NCI-H1417 treated with DMSO at 0.1 percent for 48 hours (cell line): ENCODE measurements at places on chromosomes 7 and 10.

DNA sequence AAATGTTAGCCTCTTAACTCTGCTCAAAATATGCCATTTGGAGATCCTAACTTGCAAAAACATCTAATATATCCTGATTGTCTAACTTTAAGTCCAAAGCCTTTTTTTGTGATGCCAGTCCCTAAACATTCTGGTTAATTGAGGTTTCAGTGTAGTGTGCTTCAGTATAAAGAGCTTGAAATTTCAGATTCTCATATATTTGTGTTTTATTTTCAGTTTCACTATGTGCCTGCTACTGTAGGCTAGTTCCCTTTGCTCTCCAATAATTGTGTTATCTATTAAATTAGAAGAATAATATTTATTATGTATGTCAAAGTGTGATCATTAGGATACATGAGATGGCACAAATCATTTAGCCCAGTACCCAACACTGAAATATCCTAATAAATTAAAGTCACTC is 1361.2 kb downstream of the XPNPEP1 start:
- DNase-seq: no peak

- no peak for DNase-seq
Observed at GRCh38 chr7:43204081-43204480, 91.6 kb downstream of the HECW1 start.

DNA sequence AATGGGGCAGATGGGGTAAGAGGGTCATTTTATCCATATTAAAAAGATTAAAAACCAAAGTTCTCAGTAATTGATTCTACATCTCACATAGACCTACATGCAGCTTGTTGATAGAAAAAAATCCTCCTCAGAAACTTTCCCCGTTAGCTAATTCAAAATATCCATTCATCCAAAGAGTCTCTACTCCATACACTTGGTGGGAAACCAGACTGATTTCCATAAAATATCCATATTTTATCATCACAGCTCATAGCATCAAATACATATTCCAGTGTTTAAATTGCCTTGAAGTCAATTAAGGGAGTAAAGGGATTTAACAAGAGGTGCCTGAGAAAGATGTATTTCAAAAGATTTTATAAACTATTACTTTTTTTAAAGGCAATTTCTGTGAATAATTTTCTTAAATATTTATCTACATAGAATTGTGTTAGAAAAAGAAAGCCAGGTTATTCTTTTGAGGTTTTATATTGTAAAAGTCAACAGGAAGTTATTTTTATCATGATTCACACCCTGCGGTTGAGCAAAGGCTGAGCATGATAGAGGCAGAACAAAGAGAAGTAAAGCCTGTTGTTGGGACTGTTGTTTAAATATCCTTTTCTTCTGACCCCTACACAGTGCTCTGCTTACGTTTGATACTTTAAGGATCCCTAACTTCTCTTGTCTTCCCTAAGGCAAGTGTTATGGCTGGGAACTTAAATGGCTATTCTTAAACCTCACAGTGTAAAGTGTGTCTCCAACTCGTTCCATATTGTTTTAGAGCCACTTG is 266.7 kb downstream of the PRKG1 start:
- DNase-seq: no peak

GRCh38 chr10:35246770-35247343 is 89.5 kb upstream of the CCNY start:
- DNase-seq: no peak

GRCh38 chr10:132588301-132589013 is 50.9 kb downstream of the INPP5A start:
- DNase-seq: no peak

DNA sequence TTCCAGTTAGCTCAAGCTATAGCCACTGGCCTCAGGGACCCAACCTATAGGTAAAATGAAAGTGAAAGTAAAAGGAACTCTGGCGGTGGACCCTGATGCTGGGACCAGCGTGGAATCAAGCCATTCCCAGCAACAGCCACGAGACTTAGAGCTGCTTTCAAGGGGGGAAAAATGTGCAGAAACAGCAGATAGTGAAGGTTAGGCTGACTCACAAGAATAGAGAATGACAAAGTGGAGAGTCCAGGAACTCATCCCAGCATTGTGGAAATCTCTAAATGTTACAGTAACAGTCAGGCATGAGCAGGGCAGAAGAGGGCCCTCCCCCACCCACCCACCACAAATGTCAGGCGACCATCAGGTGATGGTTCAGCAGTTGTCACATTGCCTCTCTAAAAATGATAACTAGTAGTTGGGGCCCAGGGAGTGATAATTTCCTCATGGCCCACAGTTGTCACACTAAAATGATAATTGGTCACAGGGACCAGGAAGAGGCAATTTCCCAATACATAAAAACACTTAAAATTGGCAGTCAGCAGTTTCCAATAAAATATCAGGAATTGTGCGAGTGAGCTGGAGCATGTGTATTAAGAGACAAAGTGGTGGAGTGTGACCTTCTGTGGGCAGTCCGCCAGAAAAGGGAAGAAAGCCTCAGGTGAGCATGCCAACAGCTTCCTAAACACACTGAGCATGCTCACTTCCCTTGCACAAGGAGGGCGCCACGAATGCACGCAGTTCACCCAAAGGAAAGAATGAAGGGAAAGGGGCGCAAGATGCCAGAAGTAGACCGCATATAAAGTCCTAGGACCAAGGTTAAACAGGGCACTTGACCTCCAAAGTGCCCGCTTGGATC is 129.8 kb upstream of the PPP1R3A start:
- DNase-seq: no peak

DNA sequence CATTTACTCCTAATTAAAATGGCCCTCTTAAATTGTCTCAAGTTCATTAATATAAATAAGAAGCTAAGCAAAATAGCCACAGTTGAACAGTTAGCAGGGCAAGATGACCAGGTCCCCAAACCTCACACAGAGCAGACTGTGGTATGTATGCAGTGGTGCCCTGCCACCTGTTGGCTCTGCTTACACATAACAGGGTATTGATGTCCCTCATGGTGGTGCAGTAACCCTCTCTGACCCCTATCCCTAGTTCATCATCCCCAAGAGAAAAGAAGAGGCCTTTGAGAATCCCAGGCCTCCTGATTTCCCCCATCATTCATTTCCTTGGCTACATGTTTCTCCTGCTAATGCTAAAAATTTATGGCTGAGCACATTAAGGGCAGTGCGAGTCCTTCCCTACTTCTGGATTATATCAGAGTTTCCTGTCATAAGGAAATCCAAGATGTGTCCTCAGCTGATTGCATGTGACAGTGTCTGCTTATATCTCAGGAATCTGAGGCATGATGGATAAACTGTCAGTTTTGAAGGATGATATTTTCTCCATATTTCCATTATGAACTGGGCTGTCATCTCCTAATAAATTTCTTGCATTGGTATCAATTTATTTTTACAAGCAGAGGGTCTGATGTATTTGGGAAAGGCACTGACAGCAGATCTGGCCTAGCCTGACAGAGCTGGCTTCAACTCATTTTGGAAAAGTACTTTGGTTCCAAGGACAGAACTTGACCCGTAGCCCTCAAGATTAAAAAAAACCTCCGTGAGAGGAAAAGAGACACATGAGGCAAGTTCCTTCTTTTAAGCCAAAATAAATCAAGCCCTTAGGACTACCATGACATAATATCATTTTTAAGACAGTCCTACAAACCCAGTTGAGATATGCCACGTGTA is 880.6 kb downstream of the LRMDA start:
- no peak for DNase-seq

DNA sequence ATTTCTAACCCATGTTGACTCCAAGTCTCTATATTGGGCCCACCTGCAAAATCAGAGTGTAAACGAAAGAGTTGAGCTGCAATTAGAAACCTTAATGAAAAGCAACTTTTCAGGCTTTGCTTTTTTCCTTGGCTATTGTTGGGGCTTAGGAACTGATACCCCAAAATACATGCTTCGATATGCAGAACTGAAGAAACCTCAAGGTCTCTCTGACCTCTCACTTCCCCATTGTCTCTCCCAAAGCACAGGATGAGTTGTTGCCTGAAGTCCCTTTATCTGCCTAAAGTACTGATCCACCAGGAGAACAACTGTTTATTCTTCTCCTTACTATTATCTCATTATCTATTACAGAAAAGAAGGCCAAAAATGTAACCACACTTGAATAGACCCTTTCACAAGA is 666.0 kb upstream of the LRRTM3 start:
- DNase-seq: no peak

DNA sequence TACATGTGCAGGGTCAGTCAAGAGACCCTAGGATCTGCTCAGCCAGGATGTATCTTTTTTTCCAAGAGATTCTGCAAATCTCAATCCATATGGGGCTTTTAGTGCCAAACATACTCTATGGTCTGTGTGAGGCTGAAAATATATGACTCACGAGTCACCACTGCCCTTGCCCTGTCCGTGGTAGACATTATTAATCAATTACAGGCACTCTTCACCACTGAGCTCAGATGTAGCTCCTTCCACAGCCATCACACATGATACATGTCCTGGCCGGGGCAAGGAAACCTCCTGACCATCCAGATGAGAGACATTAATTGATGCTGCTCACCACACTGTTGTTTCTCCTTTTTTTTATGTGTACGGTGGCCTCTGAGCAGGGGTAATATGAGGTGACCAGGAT is 90.2 kb upstream of the RET start:
- DNase-seq: no peak

DNA sequence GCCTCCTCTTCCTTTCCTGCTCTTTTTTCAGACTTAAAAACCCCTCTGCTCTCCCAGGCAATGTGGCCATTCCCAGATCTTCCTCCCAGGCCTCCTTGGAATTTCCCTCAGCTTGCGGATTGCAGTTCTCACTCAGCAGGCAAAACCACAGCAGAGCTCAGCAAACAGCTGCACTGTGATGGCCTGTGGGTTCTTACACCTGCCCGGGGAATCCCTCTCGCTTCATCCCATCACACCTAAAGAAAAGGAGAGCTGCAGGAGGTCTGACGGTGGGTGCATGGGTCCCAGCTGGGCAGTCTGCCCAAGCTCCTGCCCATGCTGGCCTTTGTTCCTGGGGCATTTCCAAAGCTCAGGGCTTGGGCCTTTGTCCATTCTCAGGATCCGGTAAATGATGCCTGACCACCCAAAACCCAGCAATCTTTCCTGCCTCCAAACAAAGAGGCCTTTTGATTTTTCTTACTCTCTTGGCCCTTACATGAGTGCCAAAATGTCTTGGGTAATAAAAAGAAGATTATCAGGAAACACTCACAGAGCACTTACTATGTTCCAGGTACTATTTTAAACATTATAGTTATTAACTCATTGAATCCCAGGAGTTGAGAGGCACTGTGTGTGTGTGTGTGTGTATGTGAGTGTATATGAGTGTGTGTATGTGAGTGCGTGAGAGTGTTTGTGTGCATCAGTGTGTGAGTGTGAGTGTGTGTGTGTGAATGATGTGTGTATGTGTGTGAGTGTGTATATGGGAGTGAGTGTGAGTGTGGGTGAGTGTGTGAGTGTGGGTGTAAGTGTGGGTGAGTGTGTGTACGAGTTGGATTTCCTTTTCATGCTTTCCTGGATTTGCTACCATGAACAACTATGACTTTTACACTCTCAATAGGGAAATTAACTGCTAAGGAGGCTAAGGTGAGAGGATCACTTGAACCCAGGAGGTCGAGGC is 64.5 kb upstream of the PODXL start:
- DNase-seq: no peak

- DNase-seq: no peak
Observed at GRCh38 chr10:124557648-124558338, 96.2 kb downstream of the LHPP start.

- DNase-seq: no peak
Observed at GRCh38 chr7:41701068-41701941, 1.6 kb downstream of the INHBA start.

GRCh38 chr7:127870231-127870907 is 160.9 kb downstream of the LRRC4 start:
- DNase-seq: no peak

GRCh38 chr7:107946881-107947280 is 55.9 kb downstream of the DLD start:
- no peak for DNase-seq

DNA sequence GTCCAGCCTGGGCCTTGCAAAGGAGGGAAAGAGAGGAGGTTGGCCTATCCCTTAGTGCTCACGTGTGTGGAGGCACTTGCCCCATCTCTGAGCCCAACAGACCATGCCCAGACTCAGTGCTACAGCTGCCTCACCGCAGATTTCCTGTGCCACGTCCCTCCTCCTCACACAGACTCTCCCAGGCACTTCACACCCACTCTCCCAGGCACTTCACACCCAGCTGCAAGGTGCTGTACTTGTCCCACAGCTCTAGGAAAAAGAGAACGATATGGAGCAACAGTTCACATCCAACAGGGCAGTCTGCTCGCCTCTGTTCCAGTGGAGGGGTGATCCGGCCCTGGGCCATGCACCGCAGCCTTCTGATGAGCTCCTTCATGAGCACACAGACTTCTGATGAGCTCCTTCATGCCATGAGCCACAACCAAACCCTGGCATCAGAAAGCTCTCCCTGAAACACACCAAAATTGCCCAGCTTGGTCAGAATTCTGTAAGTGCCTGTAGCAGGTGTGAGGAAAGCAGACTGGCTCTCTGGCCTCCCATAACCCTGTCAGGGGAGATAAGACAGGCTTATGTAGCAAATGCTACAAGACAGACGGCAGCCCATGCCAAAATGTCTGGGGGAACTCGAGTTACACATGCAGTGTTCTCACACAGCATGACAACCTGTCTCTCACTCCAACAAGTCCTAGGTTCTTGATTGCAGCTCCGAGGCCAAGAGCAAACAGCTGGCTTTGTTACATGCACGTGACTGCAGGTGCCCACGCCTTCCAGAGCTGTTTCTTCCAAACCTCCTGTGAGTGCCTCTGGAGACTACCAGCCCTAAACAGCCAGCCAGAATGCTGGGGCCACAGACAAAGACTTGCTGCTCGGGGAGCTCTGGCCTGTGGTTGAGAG is 348.5 kb downstream of the GRID1 start:
- DNase-seq: no peak

- no peak for DNase-seq
Observed at GRCh38 chr10:62381385-62382102, 7.4 kb downstream of the ZNF365 start.

DNA sequence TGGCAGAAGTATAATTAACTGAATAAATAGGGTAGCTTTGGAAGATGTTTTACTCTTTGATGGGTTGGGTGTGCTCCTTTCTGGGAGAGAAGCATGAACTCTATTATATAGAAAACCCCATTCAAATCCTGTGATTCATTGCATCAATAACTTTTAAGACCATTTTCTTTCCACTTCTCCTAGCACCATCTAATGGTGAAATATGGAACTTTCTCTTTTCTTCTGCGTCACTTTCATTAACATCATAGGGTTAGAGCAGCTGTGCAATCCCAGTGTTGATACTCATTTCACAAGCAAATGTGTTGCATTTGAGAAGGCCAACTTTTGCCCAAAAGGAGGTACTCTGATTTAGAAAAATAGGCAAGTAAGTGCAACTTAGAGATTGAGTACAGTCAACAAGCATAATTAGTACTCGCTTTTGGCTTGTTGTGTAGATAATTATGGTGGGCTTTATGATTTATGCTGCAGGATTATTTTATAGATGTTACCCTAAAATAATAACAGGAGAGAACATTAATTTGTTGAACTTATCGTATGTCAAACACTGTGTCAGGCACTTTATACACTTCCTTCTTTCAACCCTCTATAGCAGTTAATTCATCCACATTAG is 92.9 kb downstream of the CPED1 start:
- peak; percentile 26 for DNase-seq

- no peak for DNase-seq
Observed at GRCh38 chr7:94333810-94334209, 60.9 kb upstream of the COL1A2 start.
